ENCODE measurements at places on chromosomes 12 and 14.

DNA sequence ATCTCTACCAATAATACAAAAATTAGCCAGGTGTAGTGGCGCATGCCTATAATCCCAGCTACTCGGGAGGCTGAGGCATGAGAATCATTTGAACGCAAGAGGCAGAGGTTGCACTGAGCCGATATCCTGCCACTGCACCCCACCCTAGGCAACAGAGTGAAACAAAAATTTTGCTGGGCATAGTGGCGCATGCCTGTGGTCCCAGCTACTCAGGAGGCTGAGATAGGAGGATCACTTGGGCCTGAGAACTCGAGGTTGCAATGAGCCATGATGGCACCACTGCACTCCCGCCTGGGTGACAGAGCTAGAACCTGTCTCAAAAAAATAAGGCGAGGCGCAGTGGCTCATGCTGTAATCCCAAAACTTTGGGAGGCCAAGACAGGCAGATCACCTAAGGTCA is 9.5 kb downstream of the ATXN2 start:
- no peak for DNase-seq

GRCh38 chr12:105706321-105706972 is 376.0 kb downstream of the C12orf75 start:
- DNase-seq: no peak

DNA sequence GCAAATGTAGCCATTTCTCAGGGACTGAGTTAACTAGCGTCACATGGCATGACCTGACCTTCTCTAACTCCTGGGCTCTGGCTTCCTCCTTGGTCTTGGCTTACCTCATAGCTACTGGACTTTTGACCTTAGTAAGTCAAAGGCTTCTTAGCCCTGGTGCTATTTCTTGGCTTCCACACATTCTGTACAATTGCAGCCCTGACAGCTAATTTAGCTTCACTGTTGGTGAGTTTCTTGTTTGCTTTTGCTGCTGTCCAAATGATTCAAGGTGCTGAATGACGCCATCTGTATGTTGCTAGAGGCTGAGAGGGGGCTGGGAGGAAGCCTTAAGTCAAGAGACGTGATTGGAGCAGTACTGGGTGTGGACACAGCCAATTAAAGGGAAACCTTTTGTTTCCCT is 202.7 kb downstream of the PRKD1 start:
- DNase-seq: no peak

GRCh38 chr14:103310576-103311095 is 23.4 kb upstream of the EIF5 start:
- no peak for DNase-seq

- no peak for DNase-seq
Observed at GRCh38 chr14:39763402-39763890, 331.2 kb upstream of the FBXO33 start.

DNA sequence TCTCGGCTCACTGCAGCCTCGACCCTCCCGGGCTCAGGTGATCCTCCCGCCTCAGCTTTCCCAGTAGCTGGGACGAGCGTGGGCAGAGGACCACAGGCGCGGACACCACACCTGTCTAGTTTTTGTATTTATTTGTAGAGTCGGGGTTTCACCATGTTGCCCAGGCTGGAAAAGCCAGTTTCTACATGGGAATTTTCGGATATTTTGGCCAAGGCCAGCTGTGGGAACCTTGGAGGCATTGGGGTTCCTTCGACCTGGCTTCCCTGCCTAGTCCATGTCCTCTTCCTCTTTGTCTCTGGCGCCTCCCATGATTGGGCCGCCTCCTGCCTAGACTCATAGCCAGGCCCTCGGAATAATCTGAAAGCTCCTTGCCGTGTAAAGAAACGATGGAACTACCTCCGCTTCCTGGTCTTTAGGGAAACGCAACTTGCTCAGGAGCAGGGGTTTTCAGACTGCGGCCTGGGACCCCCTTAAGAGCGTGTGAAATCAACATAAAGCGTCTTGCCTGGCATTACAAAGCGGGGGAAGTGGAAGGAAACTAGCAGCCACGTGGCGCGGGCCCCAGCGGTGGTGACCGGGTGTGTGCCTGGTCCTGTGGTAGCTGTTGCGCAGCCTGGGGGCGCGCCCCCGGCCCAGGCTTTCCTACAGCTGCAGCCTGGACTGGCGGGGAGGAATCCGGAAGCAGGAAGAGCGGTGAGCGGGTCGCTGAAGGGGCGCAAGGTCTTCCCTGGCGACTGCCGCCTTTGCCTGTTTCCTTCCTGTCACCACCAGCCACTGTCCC is 1.4 kb upstream of the HSP90AA1 start:
- DNase-seq: peak; percentile 39

DNA sequence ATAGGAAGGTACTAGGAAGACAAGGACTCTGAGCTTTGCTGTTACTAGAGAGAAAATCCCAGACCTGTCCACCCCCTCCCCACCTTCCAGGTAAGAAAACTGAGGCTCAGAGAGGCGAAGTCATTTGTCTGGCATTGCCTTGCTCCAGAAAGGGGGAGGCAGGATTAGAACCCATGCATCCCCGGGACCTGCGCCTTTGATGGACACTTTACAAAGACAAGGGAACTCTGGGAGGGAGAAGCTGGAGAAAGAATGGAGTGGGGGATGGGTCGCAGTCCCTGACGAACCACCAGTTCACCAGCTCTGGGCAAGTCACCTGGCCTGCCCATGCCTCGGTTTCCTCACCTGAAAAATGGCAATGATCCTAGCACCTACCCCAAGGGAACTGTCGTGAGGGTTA is 10.8 kb downstream of the TRPV4 start:
- no peak for DNase-seq

DNA sequence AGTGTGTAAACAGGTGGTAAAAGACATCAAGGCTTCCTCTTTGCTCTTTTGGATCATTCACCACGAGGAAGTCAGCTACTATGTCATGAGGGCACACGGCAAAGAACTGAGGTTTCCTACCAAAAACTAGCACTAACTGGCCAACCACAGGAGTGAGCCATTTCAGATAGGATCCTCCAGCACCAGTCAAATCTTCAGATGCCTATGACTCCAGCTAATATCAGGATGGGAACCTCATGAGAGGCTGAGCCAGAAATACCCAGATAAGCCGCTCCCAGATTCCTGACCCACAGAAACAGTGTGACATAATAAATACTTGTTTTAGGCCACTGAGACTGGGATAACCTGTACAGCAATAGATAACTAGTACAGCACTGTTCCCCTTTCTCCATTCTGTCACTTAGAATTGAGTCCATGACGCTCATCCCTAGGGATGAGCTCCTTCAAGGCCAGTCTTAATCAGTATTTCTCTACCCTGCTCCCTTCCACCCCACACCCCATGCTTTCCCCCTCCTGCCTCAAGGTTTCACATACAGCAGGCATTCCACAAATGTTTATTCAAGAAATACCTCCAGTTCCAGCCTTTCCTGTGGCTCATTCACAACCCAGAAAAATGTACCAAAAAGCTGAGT is 68.4 kb downstream of the PPM1H start:
- no peak for DNase-seq

DNA sequence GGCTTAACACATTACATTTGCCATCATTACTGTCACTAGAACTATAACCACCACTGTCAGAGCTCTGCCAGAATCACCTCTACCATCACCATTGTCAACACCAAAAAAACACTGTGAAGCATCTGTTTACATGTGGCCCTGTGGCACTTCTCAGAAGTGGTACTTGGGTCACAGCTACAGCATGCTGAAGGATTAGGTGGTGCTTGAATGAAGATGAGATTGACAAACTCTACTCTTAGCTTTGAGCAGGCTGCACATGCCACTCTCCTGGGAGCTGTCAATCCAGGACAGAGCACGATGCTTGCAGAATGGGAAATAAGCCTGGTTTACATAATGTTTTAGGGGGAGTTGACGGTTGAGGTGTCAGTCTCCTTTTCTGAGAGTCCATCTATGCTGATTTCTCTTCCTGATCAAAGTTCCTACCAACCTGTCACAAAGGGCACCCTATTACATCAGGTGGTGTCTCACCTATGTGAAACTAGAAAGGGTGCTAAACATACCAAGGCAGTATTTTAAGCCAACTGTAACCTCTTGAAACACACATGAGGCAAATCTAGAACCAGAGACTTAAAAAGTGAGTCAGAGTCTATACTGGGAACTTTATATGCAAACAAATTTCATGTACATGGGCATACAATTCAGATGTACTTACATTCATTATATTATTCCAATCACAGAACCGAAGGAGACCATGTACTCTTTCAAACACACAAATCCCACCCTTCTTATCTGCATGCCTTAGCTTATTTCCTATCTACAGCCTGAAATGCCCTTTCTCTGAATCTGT is 258.7 kb downstream of the EMP1 start:
- DNase-seq: no peak

DNA sequence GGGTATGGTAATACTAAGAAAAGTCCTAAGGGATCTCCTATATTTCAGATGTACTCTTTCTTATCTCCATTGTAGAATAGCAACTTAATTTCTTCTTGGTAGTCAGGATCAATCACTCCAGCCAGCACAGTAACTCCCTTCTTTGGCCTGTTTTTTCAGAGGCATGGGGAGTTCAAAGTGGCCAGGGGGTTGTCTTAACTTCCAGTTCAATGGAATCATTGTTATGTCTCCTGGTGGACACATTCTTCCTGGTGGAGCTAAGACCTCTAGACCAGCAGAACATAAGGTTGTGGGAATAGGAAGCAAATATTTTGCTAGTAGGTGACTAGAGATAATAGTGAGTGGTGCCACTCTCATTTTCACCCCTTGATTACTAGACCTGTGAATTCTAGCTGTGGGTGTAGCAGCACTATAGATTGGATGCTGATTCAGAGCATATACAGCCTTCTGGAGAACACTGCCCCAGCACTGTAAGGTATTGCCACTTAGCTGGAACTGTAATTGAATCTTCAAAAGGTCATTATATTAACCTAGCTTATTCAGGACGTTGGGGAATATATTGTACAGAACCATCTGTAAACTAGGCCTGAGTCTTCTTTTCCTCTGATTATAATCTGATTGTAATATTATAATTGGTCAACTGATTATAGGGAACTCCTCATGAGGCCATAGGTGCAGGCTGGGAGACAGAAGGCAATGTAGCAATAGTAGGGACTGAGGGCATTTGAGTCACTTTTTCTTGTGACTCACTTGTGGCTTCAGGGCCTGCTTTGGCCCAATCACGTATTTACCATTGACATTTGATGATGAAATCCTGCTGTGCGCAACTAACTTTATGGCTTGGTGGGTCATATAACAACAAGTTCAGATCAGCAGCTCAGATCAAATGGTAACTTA is 60.2 kb upstream of the ATP2B1 start:
- no peak for DNase-seq

All from stimulated activated CD4-positive, alpha-beta T cell treated with anti-CD3 and anti-CD28 coated beads, Interleukin-1b, Interleukin-23, amount 100 ng/mL, for 1 hour (primary cell).